ENCODE measurements at places on chromosomes 5 and 9.

GRCh38 chr5:181199881-181200638 lies 4.9 kb downstream of the TRIM7 start:
- DNase-seq, result no peak

DNA sequence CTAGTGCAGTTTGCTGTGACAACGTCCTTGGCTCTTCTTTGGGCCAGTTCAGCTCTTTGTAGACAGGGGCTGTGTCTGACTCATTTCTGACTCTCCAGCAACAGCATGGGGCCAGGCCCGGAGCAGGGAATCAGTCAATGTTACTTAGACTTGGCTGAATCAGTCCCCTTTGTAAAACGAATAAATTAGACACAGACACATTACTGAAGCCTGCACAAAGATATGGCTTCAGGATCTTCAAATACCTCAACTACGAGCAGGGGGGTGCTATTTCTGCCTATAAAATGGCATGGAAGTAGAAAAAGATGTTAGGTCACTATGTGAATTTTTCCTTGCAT lies 204.7 kb downstream of the TTLL11 start:
- no peak for DNase-seq

DNA sequence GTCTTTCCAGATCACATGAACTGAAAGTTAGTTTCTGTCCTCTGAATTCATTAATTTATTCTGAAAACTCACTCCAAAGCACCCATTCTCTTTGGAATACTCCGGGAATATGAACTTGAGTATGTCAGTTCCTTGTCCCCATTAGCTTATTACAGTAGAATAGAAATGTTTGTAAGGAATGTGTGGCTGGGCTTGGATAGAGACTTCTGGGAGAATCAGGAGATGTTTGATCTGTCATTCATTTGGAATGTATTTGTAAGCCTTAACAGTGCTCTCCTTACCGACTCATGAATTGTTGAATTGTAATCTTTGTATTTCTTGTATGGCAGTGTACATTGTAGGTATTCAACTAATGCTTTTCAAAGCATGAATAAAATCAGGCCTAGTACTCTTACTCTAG lies 548.4 kb downstream of the LRRC70 start:
- no peak for DNase-seq

DNA sequence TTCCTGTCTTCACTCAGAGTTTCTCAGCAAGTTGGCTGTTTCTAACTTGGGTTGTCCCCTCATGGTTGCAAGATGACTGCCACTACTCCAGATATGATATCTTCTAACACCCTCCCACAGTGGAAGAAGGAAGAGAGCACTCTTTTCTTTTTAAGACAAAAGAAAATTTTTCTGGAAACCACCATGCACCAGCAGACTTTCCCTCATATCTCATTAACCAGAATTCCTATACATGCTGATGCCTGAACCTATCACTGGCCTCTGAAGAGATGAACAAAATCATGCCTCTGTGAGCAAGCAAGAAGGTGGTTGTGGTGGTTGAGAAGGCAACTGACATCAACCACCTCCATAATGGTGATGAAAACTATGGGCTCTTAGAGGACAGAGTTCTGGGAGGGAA lies 56.8 kb downstream of the FEM1C start:
- no peak for DNase-seq

DNA sequence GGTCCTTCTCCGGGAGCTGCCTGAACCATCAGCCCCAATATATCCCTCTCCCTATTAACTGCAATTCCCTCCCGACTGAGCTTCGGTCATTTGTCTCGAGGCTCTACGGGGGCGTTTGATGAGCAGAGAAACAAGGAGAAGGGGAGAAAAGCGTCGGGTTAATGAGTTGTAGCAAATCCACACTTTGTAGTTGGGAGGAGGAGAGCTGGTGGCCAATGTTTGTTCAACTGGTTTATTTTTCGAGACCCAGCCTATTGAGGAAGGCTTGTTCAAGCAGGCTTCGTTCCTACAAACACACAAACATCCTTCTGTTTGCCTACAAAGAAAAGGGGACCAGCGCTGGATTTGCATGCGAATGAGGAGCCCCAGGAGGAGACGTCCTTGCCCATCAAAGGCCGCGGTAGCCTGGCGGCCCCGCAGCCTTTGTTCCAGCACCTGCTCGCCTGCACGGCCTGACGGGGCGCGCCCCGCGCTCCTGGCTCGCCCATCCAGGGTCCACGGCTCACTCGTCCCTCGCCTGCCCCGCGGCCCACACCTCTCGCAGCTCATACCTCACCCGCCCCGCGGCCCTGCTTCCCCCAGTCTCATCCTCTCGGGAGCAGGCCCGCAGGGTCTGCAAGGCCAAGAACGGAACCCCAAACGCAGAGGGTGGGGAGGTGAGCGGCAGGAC lies 4.6 kb downstream of the FOXD1 start:
- no peak for DNase-seq
